ENCODE measurements at places on chromosomes 13 and 19.

GRCh38 chr19:46722421-46723022 lies 5.6 kb upstream of the PRKD2 start:
- no peak for DNase-seq

DNA sequence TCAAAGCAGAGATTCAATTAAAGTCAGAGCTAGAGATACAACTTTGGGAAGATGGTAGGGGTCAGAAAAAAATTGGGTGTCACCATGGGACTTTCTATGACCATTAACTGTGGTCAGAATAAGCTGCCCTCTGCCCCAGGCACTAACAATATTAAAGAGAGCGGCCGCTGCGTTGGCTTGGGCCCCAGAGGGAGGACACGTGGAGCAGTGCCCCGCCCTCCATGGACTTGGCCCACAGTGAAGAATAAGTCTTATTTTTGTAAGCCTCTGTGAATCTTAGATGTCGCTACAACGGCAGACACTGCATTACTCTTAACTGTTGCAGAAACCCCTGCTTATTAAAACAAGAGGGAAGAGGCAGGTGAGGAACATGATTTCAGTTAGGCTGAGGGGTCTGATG lies 172.7 kb downstream of the UQCRFS1 start:
- no peak for DNase-seq

GRCh38 chr19:3387645-3388589 lies 21.5 kb downstream of the NFIC start:
- no peak for DNase-seq

- DNase-seq = no peak
These were observed 303.4 kb downstream of the MZT1 start for GRCh38 chr13:72424059-72424458.

GRCh38 chr13:113923376-113924063 lies 50.4 kb downstream of the C13orf46 start:
- no peak for DNase-seq
